NCI-H82 (cell line): ENCODE measurements at places on chromosomes 12 and 14.

- no peak for DNase-seq
Observed at GRCh38 chr12:105644770-105645169, 314.3 kb downstream of the C12orf75 start.

DNA sequence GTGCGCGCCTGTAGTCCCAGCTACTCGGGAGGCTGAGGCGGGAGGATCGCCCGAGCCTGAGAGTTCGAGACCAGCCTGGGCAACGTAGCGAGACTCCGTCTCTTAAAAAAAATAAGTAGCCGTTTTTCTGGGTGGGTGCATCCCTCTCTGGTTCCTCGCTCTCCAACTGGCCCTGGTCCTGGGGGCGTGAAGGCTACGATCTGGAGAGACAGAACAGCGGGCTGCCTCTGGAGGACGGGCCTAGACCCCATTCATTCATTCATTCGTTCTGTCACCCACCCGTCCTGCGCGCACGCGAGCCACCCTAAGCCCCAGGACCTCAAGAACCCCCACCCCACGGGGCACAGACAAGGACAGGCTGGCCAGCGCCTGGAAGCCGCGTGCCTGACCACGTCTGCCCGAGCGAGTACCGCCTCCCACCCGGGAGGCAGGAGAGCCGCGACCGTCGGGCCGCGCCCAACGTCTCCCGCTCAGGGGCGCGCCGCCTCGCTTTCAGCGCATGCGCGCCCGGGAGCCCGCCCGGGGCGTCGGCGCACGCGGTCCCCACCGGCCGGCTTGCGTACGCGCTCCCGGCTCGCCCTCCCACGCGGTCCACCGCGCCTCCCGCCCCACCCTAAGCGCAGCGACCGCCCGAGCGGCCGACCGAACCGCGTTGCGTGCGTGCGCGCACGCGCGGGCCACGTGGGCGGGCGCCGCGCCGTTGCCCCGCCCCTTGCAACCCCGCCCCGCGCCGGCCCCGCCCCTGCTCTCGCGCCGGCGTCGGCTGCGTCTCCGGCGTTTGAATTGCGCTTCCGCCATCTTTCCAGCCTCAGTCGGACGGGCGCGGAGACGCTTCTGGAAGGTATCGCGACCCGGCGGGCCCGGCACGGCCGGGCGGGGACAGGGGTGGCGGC, at the start of gene RAN:
TSS of gene RAN (plus strand) at position 781 of the 893 bp plus-strand sequence. CDS start 528 bp downstream, outside the sequence.
- peak; percentile 94 for DNase-seq

- no peak for DNase-seq
Observed at GRCh38 chr14:51547260-51547659, 104.5 kb upstream of the FRMD6 start.

GRCh38 chr12:1391722-1392121, 202.7 kb downstream of the FBXL14 start:
- peak; percentile 11 for DNase-seq

DNA sequence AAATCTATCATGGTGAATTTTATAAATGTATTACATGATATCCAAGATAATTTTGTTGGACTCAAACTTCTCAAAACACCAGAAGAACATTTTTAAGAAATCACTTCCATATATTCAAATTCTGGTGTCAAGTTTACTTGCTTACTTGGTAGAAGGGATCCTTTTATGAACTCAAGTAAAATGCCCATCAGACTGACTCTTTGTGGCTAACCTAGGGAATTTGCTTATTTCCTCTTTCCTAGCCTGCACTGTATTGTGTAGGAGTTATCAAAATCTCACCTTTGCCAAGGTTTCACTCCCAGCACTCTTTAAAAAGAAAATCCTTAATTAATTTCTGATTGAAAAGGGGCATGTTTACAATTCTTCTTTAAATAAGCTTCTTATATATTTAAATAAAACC, 196.5 kb downstream of the DUSP6 start:
- DNase-seq: no peak

DNA sequence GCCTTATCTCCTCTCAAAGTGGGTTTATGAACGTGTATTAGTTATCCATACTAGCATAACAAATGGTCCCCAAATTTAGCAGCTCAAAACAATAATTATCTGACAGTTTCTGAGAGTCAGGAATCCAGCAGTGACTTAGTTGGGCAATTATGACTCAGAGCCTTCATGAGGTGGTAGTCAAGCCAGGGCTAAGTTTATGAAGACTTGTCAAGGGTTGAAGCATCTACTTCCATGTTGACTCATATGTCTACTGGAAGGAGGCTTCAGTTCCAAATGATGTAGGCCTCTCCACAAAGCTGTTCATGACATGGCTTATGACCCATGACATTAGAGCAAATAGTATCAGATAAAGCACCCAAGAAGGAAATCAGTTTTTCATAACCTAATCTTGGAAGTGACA, 73.2 kb downstream of the IPO8 start:
- no peak for DNase-seq

DNA sequence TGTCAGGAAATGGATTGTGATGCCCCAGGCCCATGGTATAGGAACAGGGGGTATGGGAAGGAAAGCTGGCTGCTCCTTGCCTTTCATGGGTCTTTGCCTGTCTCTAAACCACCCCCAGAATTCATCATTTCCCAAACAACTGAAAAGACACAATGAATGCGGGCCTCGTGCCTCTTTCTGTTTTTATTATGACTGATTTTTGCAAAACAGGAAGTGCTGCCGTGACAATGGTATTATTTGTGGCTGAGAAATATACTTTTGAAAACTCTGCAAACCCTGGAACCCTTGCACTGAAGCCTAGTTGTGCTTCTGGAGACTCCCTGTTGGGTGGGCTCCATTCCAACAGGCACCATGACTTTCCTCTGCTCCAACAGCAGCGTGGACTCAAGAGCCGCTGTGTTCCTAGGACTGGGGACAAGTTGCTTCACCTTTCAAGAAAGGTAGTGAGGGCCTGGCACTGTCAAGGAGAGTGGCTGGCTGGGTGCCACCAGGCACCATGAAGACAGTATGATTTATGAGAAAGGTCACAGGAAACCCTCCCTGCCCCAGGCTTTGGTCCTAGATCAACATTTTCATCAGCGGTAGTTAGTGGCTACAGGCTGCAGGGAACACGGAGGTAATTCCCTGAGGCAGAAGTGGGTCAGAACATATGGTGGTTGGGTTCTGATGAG, 4.8 kb upstream of the DGLUCY start:
- no peak for DNase-seq

DNA sequence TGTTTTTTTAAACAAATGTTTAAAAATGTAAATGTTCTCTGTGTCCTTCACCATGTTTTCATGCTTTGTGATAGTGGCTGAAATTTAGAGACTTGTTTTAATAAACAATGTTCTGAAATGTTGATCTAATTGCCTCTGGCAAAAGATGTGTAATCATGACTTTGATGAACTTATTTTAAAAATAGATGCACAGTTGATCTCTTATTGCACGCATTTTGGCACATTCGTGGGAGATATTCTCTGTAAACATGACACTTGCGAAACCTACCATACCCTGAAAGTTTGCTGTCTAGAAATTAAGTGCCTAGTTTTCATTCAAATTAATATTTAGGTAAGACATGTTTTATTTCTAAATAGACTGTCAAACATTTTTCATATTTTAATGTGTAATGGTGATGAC, 119.7 kb upstream of the DNM1L start:
- no peak for DNase-seq

- DNase-seq: no peak
Observed at GRCh38 chr12:81077686-81078441, at the start of gene ACSS3. Gene ACSS3 (plus strand): TSS chr12:81078079. CDS start chr12:81078121, 42 bp downstream.

DNA sequence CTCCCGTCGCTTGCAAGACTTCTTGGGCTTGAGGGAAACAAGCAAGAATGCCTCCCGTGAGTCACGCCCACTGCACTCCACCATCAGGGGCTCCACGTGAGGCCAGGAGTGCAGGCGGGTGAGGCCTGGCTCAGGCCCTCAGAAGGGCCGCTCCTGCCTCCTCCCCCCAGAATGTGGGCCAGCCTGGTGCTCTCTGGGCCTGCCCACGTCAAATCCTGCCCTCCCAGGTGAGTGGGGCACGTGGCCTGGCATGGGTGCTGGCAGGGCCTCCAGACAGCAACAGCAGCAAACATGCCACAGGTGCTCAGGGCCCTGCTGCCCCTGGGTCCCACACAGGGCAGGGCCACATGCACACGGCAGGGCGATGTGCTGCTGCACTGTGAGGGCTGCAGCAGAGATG, 30.6 kb upstream of the BTBD6 start:
- no peak for DNase-seq

GRCh38 chr12:41903014-41903708, 241.5 kb downstream of the GXYLT1 start:
- DNase-seq: no peak

DNA sequence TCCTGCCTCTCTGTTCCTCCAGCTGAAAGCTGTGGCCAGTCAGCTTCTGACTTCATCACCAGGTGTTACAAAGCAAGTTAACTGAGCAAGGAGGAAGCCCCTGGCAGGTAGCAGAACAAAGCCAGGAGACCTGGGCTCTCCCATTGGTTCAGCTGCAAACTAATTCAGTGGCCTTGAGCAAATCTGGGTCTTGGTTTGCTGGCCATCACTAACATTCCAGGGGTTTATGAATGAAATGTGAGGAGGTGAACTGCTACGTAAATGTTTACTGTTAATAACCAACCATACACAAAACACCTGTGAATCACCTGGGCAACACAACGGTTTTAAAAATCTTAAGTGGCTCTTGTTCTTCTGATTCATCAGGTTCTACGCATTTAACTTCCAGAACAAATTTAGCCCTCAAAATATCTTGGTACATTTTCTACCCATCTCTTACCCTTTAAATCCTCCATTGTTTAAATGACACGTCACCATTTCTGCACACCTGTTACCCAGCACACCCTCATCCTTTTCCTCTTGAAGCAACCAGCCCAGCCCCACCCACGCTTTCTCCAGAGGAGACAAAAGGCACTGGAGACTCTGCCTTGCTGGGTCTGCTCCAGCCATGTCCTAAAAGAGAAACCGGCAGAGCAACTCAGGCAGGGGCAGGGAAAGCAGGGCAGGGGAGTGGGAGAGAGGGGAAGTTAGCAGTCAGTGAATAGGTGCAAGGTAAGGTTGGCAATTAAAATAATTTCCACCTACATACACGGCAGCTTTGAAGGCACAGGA, 49.3 kb upstream of the TSPAN11 start:
- DNase-seq: no peak

DNA sequence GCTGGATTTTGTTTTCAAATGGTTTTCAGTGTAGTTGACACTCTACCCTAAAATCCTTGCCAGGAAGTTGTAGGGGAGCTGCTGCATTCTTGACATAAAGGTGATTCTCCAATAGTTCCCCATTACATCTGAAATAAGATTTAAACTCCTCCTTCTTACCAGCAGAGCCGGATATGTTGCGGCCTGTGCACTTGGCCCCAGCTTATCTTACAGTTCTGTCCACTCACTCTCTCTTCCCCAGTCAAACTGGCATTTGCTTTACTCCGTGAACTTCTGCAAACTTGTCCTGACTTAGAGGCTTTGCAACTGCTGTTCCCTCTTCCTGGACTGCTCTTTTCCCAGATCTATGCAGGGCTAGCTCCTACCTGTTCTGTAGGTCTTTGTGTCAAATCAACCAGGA, 929.5 kb downstream of the VRK1 start:
- DNase-seq: no peak

DNA sequence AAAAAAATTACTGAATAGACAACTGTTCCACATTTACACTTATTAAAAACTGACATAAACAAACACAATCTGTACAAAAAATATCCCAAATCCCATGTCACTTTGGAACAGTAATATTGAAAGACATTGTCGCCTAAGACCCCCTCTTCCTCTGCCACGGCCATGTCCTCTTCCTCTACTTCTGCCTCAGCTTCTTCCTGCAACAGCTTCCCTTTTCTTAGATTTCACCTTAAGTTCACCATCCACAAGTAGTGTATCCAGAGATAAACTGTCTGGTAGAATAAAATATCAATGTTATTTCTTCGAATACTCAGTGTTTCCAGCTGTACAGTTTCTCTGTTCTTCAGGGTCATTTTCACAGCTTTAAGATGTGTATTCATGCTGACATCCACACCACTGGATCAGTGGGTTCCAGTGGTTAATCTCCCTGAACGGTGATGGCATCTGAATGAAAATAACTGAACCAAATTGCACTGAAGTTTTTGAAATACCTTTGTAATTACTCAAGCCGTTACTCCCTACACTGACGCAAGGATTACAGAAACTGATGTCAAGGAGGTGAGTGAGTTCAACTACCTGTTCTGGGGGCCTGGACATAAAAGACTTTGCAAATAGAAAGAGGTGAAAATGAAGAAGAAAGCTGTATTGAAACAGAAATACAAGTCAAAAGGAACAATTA, 208.5 kb downstream of the C12orf50 start:
- DNase-seq: no peak

- no peak for DNase-seq
Observed at GRCh38 chr12:27460471-27460978, 14.0 kb downstream of the SMCO2 start.

- DNase-seq: peak; percentile 54
Observed at GRCh38 chr12:6950401-6950801, 755 bp upstream of the PTPN6 start.

- DNase-seq: no peak
Observed at GRCh38 chr14:29814156-29815015, 113.3 kb downstream of the PRKD1 start.

DNA sequence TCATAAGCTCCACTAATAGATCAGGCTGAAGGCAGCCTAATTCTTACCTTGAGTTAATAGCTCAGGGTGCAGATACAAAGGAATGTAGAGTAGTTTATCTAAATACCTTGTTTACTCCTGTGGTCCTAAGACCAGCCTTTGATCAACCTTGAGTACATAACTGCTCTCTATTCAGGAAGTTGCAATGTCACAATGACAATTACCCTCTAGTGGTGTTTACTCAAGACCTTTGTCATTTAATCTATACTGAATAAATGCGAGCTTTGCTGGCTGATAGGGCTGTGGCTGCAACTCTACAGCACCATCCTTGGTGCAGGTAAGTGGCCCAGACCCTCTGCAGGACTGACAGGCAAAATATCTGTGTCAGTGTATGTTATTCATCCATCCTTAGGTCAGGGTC, 282.7 kb downstream of the ATXN7L3B start:
- no peak for DNase-seq

GRCh38 chr14:64412237-64412636, 24.1 kb downstream of the MTHFD1 start:
- DNase-seq: no peak

- no peak for DNase-seq
Observed at GRCh38 chr12:110564471-110564991, 18.6 kb downstream of the PPTC7 start.

GRCh38 chr12:109967383-109968031, 28.7 kb downstream of the GIT2 start:
- DNase-seq: peak; percentile 44

DNA sequence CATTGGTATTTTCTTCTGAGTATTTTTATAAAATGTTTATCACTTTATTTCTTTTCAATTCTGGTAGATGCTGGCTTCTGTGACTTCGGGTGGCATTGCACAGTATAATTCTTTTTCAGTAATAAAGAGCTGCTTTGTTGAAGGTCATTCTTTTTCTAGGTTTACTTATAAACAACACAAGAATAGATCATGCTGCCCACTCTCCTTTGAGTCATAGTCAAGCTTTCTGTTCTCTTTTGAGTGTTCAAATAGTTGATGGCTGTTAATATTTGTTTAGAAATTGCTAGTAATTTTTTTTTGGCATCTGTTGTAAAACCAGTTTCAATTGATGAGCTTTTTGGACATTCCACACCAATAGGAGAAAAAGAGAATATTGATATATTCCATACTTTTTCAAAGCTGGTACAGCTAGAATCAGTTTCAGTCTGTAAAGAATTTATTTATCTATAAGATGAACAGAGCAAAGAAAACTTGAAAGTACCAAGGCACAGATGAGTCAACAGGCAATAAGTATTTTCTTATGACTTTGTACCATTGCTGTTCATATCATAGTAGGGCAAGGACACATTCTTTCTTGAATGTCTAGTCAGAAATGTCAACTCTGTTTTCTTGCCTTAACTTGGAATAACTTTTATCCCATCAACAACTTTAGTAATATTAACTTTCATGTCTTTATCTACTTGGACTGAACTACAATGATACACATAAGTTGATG, 513.0 kb upstream of the SEL1L start:
- no peak for DNase-seq
